Kidney glomerular epithelial cell (primary cell): ENCODE measurements at places on chromosomes 11 and 22.

- DNase-seq: no peak
Measured at GRCh38 chr11:112016765-112017376, 8.3 kb upstream of the DLAT start.

DNA sequence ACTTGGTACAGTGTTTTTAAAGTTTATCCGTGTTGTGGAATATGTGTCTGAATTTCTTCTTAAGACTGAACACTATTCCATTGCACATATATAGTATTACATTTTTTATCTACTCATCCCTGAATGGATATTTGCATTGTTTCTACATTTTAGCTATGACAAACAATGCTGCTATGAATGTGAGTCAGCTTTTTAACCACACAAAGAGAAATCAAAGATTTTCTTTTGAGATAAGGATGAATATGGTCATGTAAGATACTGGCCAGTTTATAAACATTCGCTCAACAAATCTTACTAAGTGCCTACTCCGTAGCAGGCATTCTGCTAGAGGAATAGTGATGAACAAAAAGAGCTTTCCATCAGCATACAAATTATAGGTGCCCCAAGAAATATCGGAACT lies 16.5 kb upstream of the OR9G4 start:
- DNase-seq: no peak

- no peak for DNase-seq
Measured at GRCh38 chr11:1879342-1879940, 12.3 kb downstream of the PRR33 start.

- DNase-seq: no peak
Measured at GRCh38 chr11:116607027-116607426, 165.8 kb downstream of the BUD13 start.

DNA sequence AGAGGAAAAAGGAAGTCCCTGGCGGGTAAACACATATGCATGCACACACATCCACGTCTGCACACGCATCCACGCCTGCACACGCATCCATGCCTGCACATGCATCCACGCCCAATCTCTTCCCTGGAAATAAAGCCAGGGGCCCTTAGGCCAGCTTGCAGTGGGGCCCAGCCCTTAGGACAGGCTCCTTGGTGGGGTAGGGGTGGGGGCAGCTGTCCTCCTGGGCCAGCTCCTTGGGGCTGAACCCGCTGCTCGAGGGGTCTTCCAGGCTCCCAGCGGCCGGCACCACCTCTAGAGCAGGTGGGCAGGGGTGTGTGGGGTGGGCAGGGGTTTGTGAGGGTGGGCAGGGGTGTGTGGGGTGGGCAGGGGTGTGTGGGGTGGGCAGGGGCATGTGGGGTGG lies 1.9 kb downstream of the C11orf21 start:
- DNase-seq: no peak

GRCh38 chr11:14768526-14769188 lies 123.4 kb downstream of the CYP2R1 start:
- DNase-seq: no peak

- DNase-seq: no peak
Measured at GRCh38 chr11:100851147-100851546, 164.1 kb downstream of the ARHGAP42 start.

DNA sequence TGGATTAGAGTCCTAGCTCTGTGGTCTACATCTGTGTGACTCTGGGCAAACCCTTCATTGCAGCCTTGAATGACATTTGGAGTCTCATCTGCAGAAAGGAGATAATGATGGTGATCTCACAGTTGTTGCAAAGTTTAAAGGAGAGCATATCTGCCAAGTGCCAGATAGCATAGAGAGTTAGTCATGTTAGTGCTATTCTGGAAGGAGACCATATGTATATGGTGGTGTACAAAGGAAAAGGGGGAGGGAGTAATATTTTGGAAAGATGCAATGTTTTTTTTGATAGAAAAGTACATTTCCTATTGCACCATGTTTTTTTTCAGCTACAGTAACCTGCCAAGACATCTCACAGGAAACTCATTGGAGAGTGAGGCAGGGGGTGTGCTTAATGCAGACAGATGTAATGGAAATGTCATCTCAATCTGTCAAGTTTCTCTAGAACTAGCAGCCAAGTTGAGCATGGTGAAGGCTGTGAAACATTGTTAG lies 92.1 kb upstream of the NARS2 start:
- DNase-seq: no peak

GRCh38 chr11:47376525-47377371 lies 1.6 kb downstream of the SPI1 start:
- no peak for DNase-seq

DNA sequence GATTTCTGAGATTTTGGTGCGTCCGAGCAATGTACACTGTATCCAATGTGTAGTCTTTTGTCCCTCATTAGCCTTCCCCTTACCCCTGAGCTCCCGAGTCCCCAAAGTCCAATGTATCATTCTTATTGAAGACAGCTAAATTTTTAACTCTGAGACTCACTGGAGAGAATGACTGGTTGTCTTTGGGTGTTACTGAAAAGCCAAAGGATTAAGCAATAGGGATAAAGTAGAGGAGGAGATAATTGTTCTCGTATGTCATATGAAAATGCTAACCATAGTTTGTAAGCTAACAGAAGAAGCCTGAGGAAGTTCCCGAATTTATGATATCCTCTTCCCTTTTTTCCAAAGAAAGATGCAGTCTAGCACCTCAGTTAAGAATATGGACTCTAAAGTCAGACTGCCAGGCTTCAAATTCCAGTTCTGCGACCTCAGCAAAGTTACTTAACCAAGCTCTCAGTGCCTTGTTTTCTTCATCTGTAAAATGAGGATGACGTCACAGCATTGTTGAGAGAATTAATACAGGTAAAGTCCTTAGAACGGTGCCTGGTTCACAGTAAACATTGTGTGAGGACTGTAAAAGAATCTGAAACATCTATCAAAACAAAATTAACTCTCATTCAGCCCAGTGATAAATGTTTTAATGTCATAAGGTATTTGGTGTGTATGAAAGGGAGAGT lies 1.6 kb upstream of the MSANTD2 start:
- no peak for DNase-seq

DNA sequence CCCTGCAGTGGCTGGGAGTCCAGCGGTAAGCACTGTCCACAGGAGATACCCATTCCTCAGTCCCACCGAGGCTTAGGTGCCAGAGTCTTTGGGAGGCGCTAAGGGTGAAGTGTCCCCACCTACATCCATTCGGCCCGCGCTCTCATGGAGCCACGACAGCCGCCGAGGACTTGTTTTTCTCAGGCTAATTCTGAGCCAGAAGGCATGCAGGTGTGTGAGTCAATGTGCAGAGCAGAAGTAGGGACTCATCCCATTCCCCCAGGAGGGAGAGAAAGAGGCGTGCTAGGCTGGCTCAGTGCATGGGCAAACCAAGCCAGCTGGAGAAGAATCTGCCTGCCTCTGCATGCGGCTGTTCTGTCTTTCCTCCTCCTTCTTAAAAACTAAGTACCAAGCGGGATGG lies 46.6 kb downstream of the KCNC1 start:
- no peak for DNase-seq
